Large intestine (tissue), 12 donors: ENCODE measurements at places on chromosomes 11 and 22. TPM values are rescaled to one million over a fixed set of nuclear protein-coding genes. Genes with fewer than 3 reads are reported as not detected.

GSTT2B gene
- 4.6 TPM for polyA plus RNA-seq

OR51A2 gene
- not detected for polyA plus RNA-seq

ART1 gene
- polyA plus RNA-seq, result not detected

RHOD gene
- 22.9 TPM for polyA plus RNA-seq

POGLUT3 gene
- 22.7 TPM for polyA plus RNA-seq

PNPLA3 gene
- polyA plus RNA-seq, result 1.3 TPM

FAM83F gene
- polyA plus RNA-seq, result 10.7 TPM

OR52H1 gene
- not detected for polyA plus RNA-seq

DNA sequence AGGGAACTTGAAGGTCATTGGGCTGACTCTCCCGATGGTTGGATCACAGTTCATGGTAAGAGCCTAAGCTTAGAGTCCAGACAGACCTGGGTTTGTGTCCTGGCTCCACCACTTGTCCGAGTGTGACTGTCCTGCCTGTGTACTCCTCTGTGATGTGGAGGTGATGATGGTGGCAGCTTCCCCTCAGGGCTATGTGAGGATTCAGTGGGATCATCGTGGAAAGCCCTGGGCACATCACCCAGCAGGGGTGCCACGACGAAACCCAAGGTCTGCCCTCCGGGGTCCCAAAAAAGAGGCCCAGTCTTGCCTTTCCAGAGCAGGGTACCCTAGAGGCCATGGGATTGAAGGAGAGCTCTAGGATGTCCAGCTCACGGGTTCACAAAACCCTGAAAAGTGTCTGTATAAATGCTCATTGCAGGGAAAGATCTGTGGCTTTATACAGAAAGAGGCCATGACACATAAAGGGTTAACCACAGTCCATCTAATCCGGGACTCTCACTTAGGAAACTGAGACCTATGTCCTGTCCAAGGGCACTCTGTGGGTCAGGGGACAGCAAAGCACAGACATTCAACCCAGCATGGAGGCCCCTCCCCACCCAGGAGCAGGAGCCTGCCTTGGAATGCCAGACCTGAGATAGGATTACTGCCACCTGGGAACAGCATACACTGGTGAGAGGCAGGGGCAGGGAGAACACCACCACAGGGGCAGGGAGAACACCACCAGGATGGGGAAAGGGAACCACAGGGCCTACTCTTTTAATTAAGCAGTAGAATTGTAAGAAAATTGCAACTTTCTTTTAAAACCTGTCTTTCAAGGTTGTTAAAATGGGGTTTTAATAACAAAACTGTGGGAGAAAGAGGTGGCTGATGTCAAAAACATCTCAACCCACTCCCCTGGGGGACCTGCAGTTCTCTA lies 51.3 kb downstream of the IGLL5 start:
- DNase-seq, result no peak

GRCh38 chr11:41235668-41236067 lies 223.8 kb downstream of the LRRC4C start:
- no peak for DNase-seq

DNA sequence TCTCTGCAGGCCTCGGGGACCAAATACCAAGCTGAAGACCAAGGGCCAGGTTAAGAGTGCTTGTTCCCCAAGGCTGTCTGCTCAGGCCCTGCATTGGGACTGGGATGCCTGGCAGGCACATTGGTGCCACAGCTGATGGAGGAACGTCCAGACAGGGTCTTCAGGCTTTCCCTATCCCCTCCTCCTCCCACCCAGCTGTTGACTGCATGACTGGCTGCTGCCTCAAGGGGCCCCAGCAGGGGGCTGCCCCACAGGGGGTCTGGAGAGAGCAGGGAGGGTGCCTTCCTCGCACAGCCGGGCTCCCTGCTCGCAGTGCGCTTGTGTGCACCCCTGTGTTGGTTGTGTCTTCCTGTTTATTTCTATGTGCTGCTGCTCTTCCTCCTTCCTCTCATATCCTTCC lies 9.9 kb downstream of the RCOR2 start:
- DNase-seq, result no peak

DNA sequence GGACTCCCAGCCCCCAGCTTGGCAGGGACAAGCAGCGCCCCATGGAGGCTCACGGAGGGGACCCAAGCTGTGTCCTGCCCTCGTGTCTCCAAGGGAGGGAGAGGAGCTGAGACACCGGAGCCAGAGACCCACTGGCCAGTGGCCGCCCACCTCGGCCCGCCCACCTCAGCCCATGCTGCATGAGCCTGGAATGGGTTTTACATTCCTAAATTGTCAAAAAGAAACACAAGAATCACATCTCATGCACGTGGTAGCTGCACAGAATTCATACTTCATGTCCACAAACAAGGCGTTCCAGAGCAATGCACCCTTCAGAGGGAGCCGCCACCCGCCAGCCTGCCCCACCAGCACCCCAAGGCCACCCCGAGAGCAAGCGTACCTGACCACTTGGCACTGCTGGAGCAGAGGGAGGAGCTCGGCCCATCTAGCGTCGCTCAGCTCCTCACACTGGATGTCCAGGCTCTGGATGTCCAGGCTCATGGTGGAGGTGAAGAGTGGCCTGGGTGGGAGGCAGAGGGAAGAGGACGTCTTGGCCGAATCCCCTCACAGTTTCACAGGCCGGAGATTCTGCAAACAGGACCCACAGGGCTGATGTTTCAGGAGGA lies 5.3 kb downstream of the RNH1 start:
- DNase-seq, result no peak

DNA sequence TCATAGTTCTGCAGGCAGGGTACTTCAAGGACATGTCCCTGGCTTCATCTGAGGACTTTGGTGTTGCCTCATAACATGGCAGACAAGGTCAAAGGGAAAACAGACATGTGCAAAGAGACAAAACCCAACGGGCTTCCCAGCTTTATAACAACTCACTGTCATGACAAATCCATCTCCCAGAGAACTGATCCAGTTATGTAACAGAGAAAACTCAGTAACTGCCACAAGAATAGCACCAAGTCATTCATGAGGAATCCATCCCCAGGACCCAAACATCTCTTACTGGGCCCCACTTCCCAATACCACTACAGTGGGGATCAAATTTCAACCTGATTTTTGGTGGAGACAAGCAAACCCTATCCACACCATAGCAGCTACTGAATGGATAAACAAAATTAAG lies 13.0 kb downstream of the OR52N4 start:
- no peak for DNase-seq

- no peak for DNase-seq
Observed at GRCh38 chr11:12485328-12485727, 108.0 kb downstream of the PARVA start.

GRCh38 chr11:9285850-9286587 lies 20.9 kb upstream of the DENND5A start:
- DNase-seq, result no peak

DNA sequence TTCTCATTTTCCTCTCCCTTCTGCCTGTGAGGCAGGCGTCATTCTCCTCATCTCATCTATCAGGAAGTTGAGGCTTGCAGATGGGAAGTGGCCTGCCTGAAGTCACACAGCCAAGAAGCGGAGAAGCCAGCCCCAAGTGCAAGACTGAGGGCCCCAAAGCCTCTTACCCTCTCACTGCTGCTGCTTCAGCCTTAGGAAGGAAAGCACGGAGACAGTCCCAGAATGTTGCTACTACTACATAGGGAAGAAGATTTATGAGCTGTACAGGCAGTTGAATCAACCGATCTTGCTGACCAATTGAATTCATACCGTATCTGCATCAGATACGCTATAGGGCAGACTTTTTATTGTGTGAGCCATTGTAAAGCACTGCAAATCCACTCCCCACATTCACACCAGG lies 89.0 kb downstream of the CWC15 start:
- no peak for DNase-seq

GRCh38 chr11:87281496-87281895 lies 243.8 kb downstream of the TMEM135 start:
- DNase-seq, result no peak

GRCh38 chr22:47298017-47298785 lies 535.8 kb downstream of the TBC1D22A start:
- DNase-seq, result no peak

- DNase-seq, result no peak
Observed at GRCh38 chr11:80104191-80104590, 663.4 kb upstream of the TENM4 start.

- DNase-seq, result no peak
Observed at GRCh38 chr11:44057340-44057739, 8.7 kb upstream of the ACCS start.

GRCh38 chr11:41665441-41666360 lies 206.2 kb upstream of the LRRC4C start:
- peak; percentile 15 for DNase-seq

- DNase-seq, result no peak
Observed at GRCh38 chr11:65116370-65117205, 913 bp downstream of the ZNHIT2 start.

- no peak for DNase-seq
Observed at GRCh38 chr11:98630736-98631135, 390.0 kb upstream of the CNTN5 start.

DNA sequence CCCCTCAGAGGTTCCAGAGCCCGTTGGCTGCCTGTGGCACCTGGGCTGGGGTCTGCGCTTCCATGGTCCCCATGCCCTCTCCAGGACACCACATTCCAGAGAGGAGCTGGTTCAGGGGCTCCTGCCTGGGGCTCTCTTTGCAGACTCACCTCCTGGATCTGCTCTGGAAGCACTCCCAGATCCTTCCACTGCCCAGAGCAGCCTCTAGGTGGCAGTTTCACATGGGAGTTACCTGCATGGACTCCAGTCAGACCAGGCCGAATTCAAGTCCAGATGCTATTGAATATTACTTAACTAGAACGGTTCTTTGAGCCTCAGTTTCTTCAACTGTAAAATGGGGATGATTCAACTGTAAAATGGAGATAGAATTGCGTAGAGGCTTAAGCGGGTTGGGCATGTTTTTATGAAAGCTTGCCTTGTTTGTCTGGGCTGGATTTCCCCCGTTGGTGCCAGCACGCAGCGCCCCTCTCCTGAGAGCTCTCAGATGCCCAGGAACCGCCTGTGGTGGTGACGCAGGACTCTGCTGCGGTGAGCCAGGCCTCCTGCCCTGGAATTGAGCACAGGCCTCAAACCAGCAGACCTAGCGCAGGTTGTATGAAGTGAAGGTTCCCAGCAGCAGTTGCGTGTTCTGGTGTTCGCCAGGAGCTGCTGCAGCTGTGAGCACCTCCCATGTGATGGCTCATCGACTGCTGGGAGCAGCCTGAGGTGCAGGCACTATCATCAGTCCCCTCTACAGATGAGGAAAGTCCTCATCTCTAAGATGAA lies 44.2 kb downstream of the LMO1 start:
- no peak for DNase-seq

- DNase-seq, result no peak
Observed at GRCh38 chr22:41198027-41198580, 7.0 kb upstream of the L3MBTL2 start.

- DNase-seq, result no peak
Observed at GRCh38 chr11:11389238-11389637, 36.2 kb upstream of the CSNK2A3 start.

DNA sequence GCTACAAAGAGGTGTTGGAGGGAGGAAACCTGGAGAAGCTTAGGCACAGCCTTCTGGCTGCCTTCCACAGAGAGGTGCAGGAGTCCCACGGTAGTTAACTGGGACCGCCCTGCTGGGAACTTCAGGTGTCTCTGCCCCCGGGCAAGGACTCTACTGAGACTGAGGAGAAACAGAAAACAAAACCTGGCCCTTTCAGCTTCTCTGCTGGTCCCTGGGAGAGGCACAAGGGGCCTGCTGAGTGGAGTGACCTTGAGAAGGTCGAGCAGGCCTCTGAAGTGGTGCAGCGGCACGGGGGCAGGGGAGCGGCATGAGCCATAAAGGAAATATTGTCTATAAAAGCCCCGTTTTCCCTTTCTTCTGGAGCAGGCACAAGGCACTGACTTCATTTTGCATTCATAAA lies 38.9 kb downstream of the NTM start:
- DNase-seq, result no peak

DNA sequence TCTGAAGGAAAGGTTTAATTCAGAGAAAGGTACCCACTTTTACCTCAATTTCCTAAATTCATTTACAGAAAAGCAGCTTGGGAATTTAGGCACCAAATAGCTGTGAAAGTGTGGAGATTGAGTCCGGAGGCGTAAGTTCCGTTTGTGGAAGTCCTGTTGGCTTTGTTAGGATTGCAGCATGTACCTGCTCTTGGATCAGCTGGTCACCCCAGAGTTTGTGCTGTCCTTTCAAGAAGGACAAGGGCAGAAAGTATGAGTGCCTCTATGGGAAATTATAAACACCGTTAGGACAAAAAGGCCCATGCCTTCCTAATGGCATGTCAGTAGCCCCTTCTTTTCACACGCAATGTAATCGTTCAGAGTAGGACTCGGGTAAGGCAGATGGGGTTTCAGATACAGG lies 97.8 kb downstream of the SCN3B start:
- no peak for DNase-seq

GRCh38 chr11:118911880-118912741 lies 13.6 kb downstream of the BCL9L start:
- peak; percentile 94 for DNase-seq
